ENCODE measurements at places on chromosomes 7 and 10. TPM values are rescaled to one million over a fixed set of nuclear protein-coding genes. Genes with fewer than 3 reads are reported as not detected.

DNA sequence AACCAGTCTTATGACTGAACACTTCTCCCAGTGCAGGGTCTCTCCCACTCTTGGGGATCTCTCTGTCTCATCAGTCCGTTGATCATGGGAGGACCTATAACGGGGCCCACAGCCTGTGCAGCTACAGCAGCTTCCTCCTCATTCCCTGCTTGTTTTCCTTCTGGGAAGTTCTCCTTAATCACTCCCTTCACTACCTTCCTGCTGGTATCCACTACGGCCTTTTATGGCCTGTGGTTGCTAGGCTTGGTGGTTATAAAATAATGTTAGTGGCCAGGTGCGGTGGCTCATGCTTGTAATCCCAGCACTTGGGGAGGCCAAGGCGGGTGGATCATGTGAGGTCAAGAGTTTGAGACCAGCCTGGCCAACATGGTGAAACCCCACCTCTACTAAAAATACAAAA is 3.5 kb upstream of the ZNF282 start:
- peak; percentile 14 for DNase-seq

DNA sequence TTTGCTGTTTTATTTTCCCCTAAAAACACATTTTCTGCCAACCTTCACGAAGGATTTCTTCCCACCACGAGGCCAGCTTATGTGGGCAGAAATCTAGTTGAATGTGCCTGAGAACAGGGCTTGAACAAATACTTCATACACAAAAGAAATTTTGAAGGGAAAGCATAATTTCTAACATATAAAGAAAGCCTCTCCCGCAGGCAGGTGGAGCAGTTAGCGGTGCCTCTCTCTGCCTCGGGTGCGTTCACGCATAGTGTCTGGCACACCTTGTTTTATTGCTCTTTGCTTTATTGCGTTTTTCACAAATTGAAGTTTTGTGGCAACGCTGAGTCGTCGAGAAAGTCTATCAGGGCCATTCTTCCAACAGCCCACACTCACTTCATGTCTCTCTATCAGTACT is 7.0 kb upstream of the CSGALNACT2 start:
- no peak for DNase-seq

DNA sequence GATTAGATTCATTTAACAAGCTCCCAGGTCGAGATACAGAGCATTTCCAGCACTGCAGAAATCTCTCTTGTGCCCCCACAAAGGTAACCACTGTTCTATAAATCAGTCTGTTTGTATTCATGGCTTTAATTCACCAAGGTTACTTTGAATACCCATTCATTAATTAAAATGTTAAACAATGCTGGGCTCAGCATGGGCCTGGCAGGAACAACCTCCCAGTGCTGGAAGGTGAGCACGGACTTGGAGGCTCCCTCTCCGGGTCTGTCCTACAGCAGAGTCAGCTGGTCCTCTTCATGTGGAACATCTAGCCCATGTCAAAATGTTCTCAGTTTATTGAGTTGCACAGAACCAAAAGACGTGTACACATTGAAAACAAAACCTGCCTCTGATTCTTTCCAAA is 15.6 kb upstream of the EFCAB10 start:
- DNase-seq: peak; percentile 69

DNA sequence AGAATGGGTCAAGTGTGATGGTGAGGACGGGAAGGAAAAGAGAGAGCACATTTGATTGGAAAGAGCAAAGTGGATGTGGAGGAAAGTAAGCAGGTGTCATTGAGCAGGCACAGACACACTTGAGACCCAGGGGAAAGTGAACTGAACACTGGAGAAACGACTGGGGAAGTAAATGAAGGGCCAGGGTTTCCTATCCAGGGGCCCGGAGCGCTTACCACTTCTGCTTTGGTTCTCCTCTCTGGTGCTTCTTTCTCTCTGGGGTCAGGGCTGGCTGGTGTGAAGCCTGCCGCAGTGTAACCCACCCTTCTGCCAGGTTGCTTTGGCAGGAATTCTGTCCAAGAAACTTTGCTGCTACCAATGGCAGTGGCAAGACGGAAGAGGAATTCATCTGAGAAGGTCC is 219.3 kb downstream of the SKAP2 start:
- no peak for DNase-seq

- DNase-seq: no peak
Observed at GRCh38 chr7:101066833-101067177, 18.5 kb upstream of the TRIM56 start.

DNA sequence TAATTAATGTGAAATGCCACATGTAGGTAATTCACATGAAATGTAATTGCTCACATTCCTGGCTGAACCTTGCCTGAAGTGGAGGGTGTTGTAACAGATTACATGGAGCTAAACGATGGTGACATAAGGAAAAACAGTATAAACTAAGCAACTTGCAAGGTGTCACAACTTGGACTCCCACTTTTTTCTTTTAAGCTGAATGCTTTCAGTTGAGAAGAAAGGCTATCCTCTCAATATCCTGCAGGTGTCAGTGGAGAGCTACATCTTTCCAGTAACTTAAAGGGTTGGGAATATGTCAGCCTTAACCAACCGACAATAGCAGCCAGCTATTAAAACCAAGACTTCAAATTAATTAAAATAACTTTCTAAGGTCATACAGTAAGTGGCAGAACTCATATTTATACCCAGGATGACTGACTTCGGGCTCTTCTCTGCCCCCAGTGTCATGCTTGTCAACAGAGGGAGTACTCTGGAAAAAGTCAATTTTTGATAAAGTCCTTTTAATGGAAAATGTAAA is 33.7 kb downstream of the NRBF2 start:
- DNase-seq: no peak

GRCh38 chr7:105905910-105906568 is 29.6 kb upstream of the ATXN7L1 start:
- no peak for DNase-seq

DNA sequence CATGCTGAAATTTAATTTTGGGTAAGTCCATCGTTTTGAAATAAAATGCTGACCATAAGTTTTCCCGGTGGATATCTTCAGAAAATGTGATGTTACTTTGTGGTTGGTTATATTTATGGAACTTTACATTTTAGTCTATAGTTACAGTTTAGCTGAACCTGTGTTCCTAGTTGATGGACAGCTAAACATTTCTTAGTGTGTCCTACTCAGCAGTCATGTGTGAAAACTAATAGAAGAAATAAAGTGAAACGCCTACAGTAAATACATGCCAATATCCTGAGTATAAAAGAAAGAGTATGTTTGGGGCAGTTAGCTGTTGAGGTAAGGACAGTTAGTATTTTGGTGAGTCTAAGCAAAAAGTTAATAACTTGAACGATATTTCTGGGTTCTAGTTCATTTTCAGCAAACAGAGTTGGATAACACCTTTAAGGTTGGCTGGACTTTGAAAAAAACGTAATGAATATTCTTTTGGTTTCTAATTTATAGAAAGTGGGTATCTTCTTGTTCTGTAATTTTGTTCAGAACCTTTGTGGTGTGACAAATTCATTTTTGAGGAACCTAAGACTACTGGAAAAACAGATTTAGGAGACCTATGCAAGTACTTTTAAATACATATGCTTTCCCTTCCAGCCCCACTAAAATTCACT is 28.7 kb downstream of the LCOR start:
- no peak for DNase-seq

- no peak for DNase-seq
Observed at GRCh38 chr10:70564113-70564725, 38.3 kb downstream of the PRF1 start.

DNA sequence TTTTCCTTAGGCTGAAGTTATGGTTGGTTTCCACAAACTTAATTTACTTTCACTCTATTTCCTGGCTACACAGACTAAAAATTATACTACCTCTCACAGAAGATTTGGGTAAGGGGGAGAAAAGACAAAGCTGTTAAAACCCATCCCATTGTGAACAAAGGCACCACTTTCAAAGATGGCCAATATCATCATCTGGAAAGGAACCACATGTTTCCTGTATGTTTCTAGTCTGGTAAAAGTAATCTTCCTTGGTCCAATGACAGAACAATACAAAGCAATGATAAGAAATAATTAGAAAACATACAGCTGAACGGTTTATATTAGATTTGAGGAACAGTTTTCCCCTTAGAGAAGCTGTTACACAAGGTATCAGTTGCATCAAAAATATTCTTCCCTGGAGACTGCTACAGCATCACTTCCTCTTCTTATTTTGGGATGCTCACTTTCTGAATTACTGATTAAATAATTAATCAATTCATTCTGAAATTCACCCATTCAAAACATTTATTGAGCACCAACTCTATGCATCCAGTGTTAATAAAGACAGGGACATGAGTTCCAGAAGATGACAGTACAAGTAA is 8.5 kb upstream of the SFR1 start:
- DNase-seq: no peak

Gene DNAJC12
- total RNA-seq: 1.0 TPM

Gene HUS1
- total RNA-seq: 35.8 TPM

Gene VGF
- total RNA-seq: 0.22 TPM

Measured in mesenteric fat pad (tissue), 1 donor.